ENCODE measurements at places on chromosomes 7 and 10. TPM values are rescaled to one million over a fixed set of nuclear protein-coding genes. Genes with fewer than 3 reads are reported as not detected.

GRCh38 chr7:21616091-21616490 lies 73.3 kb downstream of the DNAH11 start:
- no peak for DNase-seq

Gene OPN1SW
- total RNA-seq, result not detected

DNA sequence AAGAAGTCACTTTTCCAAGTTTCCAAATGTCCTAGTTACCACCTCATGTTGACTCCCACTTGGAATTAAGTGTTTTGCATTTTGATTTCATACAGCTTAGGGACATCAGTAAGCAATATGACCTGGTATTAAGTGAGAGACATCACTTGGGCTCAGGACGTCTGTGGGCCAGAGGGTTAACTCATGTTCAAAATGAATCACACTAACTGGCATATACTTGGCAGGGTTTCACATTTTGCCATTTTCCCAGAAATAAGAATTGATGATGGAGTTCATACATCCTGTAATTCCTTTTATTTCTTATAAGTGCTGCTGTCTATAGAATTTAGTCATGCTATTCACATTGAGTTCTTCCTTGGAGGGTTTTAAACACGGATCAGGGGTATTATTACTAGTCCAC lies 516.5 kb downstream of the PHTF2 start:
- no peak for DNase-seq

DNA sequence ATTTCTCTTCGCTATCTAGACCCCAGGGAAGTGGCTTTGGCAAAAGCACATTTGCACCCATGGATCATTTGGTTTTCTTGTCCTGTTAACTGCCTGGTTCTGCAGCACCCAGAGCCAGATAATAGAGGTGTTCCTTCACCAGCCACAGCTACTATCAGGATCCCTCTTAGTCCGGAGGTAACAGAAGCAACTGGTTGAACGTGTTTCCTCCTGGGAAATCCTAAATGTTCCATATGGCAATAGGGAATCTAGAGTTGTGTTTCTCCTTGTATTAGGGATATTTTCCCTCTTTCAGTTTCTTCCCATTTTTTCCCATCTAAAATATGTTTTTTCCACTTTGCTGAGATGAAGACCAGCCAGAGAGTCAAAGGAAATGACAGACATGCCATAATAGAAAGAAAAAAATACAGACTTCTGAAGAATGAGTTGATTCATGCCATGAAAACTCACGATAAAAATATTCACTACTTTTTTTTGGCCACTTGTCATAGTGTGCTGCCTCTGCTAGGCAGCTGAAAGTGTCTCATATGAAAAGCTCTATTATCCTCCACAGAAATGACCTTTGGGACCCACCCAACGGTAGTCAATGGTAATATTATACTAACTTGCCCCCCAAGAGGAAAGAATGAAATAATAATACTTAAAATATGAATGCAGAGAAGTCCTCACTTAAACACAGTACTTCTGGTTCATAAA lies 472.8 kb downstream of the KCNMA1 start:
- no peak for DNase-seq

GRCh38 chr7:92432299-92432946 lies 14.9 kb upstream of the GATAD1 start:
- DNase-seq, result no peak

- no peak for DNase-seq
Measured at GRCh38 chr7:65731562-65732035, 141.3 kb upstream of the VKORC1L1 start.

DNA sequence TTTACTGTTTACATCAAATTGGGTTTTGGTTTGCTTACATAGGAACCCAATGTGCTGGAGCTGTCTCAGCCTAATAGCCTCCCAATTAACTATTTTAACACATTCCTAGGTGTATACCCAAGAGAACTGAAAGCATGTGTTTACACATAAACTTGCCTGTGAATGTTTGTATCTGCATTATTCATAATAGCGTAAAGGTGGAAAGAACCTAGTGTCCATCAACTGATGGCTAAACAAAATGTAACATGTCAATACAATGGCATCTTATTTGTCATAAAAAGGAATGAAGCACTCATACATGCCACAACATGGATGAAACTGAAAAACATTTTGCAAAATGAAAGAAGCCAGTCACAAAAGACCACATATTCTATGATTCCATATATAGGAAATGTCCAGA lies 160.6 kb upstream of the EEPD1 start:
- no peak for DNase-seq

DNA sequence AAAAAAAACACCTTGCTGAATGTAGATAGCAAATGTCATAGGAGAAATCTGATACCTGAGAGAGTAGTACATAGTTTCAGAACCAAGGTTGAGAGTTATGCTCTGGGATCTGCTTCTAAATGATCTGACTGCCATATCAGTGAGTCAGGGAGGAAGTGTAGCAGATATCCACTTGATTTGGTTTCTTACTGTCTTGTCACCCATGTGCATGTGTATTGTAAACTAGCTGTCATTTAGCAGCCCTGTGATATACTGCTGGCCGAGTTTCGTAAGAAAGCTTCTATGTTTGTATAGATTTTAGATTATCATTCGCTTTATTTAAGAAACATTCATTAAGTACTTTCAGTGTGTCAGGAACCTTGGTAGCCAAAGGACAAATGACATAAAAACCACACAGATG lies 42.0 kb downstream of the SP4 start:
- no peak for DNase-seq

Gene ASB15
- total RNA-seq, result 34.3 TPM

Gene SORBS1
- 617 TPM for total RNA-seq

GRCh38 chr7:24923172-24923865 lies 56.7 kb downstream of the OSBPL3 start:
- DNase-seq, result no peak

DNA sequence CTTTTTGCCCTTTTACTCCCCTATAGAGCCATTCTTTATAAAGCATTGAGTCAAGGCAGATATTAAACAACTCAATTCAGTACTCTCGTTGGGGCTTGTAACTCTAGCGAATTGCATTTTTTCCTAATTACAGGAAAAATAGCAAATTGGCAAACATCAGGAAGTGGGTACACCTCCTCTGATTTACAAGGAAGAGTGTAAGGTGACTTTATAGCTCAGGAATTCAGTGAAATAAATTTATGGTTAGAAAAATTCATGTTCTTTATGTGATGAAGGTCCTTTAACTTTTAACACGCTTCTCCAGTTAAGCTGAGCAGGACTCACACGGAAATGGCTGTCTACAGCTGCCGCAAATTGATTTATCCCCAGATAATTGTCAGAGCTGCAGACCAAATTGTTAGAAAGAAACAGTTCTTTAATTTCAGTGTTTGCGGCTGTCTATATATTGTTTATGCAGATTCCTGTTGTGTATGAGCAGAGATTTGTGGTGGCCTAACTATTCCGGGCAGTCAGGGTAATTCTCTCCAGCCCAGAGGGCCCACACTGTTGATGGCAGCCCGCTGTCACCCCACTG lies 151.1 kb upstream of the MKI67 start:
- DNase-seq, result no peak

- no peak for DNase-seq
Measured at GRCh38 chr7:32472015-32472414, 18.2 kb downstream of the LSM5 start.

- DNase-seq, result no peak
Measured at GRCh38 chr10:35324196-35324595, 12.1 kb upstream of the CCNY start.

Gene SLC16A9
- 0.42 TPM for total RNA-seq

GRCh38 chr10:93006435-93007039 lies 54.1 kb upstream of the CYP26C1 start:
- no peak for DNase-seq

DNA sequence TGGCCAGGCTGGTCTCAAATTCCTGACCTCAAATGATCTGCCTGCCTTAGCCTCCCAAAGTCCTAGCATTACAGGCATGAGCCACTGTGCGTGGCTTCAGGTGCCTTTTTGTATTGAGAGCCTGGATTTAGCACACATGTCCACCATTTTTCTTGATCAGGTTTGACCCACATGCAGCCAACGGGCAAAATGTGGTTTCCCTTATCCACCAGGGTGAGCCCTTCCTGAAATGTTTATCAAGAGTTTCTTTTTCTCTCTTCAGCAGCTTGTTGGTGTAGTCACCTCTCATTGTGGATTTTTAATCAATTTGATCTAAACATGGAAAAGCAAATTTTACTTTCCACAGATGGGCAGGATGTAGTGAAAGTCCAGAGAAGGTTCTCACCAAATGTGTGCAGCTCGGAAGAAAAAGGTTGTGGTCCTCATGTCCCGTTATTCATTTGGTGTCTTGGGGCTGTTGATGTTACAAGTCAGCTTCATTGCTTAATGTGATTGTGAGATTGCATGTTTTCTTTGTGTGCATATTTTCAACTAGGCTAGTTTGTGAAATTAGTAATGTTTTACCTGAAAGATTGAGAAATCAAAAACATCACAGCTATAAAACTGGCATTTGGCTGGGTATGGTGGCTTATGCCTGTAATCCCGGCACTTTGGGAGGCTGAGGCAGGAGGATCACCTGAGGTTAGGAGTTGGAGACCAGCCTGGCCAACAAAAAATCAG lies 28.9 kb downstream of the GUSB start:
- no peak for DNase-seq

DNA sequence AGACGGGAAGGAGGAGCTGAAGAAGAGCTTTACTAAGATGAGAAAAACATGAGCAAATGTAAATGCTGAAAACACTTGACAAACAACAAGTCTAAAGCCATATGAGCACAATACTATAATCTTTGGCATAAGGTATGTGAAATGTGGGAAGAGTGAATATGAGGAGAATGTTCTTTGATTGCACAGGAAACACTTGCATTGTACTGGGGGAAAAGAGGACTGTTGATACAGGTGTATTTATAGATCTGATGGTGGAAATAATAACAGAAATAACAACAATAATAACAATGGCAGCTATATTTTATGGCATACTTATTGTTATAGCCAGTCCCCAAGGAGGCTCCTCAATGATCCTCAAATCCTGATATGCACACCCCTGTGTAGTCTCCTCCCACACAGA lies 23.0 kb downstream of the ARHGAP12 start:
- no peak for DNase-seq

- DNase-seq, result no peak
Measured at GRCh38 chr10:125768219-125768855, 7.3 kb downstream of the MMP21 start.

GRCh38 chr10:78605800-78606350 lies 462.9 kb upstream of the ZMIZ1 start:
- DNase-seq, result no peak

- no peak for DNase-seq
Measured at GRCh38 chr7:200704-201103, 8.3 kb downstream of the FAM20C start.

GRCh38 chr10:117107238-117107637 lies 30.8 kb downstream of the VAX1 start:
- no peak for DNase-seq

Gene CYP3A5
- total RNA-seq, result 0.44 TPM

Gene TAS2R41
- not detected for total RNA-seq

GRCh38 chr7:6423942-6424701 lies 23.6 kb downstream of the DAGLB start:
- no peak for DNase-seq

Gene ADRB1
- 60.9 TPM for total RNA-seq

Gene OR2A12
- total RNA-seq, result not detected

DNA sequence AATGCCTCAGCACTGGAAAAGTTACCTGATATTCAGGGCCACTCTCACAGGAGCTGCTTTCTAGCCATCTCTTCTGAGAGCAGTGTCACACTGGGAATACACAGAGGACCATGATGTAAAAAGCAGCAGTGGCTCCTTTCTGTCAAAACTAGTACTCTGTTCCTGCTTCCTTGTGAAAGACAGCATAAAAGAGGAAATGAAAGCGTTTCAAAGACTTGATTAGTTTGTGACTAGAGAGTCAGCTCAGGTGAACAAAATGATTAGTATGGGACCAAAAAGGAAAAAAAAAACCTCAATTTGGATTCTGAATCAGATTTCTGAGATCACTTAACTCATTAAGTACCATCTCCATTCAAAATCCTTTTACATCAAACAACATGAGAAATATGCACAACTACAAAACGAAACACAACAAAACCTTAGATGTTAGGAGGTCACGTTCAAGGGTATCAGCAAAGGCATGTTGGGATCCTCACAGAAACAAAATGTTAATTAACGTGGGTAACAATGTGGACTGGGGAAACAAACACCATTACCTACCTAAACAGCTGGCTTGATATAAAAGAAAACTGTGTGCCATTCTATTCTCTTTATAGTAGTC lies 103.7 kb downstream of the MACC1 start:
- no peak for DNase-seq

DNA sequence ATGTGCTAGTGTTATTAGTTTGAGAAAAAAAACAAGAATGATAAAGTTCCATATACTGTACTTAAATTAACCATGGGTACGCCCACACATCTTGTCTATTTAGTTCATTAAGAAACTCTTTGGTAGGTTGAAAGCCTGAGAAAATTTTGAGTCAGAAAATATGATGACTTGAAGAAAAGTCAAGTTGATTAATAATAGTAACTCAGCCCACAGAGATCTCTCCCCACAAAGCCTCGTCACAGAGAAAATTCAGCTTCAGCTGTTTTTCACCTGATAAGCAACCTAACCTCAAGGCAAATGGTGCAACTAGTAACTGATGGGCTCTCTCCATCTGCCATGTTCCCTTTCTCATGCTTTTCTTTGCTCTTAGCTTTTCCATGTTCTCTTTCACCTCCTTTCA lies 1021.6 kb downstream of the GATA3 start:
- DNase-seq, result no peak

Gene CTNNA3
- 48.7 TPM for total RNA-seq

Gene ATRNL1
- total RNA-seq, result 0.38 TPM

GRCh38 chr7:47143339-47143738 lies 438.6 kb downstream of the TNS3 start:
- no peak for DNase-seq

- peak; percentile 13 for DNase-seq
Measured at GRCh38 chr7:262251-262572, 27.8 kb upstream of the FOXL3 start.

DNA sequence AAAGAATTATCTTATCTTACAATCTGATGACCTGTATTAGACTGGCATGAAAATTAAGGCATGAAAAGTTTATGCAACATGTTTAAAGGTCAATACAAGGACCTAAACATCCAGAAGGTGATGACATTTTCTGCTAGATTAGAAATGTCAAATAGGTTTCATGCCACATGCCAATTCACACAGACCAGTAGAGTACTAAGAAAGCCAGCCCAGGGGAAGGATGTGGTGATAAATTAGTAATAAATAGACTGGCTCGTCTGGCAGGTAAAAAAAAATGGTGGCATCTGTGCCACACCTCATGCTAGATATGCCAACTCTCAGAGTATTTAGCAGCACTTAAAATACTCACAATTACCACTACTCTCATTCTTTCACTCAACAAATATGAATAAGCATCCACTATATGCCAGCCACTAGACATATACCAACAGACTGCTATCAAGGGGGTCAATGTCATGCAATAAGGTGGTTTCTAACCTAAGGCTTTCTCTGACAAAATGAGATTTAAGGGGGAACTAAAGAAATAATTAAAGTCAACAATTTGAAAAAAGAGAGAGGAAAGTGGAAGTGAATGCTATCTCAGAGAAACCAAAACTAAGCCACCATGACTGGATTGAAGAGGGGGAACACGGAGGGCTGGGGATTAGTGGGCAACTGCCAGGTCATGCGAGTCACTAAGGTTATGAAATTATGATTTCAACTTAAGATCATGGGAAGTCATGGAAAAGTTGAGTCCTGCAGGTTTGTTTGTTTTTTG lies 83.5 kb downstream of the SGMS1 start:
- DNase-seq, result no peak
